Activated CD4-positive, alpha-beta T cell treated with anti-CD3 and anti-CD28 coated beads, Interleukin-2, amount 50 U/mL, for 24 hours (primary cell): ENCODE measurements at places on chromosomes 1 and 21.

GRCh38 chr21:34969423-34970166 lies 79.5 kb downstream of the RUNX1 start:
- DNase-seq = no peak

DNA sequence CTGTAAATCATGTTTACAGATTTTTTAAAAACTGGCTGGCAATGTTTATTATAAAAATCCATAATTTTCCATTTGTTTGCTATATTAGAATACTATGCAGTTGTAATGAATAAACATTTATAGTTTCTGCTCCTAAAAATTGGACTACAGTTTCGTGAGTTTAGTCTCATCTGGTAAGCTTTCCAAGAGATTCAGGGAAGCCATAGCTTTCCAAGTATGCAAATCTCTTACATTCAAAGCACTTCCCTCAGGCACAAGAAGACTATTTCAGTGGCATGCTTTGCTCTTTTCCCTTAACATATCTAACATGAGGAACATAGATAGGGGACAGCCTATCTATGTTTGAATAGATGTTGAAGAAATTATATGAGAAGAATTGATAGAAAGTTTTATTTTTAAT lies 77.2 kb downstream of the ADGRL2 start:
- DNase-seq = no peak

DNA sequence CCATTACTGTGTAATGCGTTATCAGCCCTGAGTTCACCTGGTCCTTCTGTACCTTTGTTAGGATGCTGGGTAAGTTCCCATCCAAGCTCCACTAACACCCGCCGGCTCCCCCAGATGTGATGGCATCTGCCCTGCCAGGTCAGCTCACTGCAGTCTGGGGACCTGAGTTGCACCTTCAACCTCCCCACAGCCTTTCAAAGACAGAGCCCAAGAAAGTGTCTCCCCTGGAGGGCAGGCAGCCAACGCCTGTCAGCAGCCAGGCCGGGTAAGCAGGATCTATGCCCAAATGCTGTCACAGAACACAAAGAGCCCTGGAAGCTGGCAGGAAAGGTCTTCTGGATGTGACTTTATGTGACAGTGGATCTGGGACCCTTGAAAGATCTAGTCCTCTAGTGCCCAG lies 13.7 kb downstream of the MRAP start:
- no peak for DNase-seq

DNA sequence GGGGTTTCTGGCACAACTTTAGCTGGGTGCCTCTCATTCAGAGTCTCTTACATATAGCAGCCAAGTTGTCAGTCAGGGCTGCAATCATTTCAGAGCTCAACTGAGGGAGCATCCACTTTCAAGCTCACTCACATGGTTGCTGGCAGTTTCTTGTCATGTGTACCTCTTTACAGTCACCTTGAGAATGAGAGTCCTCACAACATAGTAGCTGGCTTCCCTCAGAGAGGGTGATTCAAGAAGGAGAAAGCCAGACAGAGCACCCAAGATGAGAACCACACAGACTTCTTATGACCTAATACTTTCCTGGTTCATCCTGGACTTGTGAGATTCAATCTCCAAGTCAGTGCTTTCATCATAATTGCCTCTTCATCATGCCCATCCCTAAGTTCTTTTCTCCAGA lies 57.2 kb downstream of the DPT start:
- no peak for DNase-seq

DNA sequence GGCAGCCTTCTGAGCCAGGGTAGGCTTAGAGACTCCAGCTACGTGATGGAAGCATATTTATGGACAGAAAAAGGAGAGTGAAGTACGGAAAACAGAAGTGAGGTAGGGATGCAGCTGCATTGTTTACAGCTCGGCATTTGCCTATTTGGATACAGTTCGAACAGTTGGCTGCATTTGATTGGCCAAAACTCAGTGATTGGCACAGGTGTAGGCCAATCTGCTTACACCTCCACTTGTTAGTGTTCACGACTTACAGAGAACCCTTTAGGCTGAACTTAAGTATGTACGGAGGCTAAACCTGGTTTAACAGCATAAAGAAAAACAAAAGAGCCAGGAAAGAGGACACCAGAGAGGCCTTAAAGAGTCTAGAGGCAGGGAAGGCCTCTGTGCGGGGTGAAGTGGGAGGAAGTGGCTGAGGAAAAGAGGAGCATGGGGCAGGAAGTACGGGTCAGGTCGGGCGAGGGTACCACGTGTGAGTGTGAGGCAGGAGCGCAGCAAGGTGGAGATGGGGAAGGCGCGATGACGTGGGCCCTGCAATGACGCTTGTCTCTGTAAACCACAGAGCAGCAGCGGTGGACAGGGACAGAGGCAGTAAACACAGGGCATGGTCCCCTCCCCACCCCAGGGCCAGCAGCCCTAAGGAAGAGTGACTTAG lies 32.0 kb downstream of the RSPH1 start:
- DNase-seq = peak; percentile 43

DNA sequence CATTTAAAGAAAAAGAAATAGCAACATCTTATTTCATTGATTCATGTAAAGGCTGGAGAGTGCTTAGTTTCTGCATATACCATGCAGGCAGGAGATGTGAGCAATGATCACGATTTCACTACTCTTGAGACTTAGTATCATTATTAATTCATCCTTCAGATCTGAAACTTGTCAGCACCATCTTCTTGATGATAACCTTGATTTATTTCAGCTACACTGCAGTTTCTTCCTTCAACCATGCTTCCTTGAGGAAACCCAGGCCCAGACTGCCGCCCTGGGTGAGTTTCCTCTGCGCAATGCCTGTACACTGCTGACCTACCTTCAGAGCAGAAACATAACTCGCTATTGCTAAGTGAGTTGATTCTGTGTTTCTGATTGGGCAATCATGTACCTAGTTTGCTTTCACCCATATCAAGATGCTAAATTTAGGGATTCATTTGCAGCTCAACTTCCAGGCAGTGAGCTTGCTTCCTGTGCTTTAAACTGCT lies 13.5 kb upstream of the BCL10 start:
- DNase-seq = no peak

DNA sequence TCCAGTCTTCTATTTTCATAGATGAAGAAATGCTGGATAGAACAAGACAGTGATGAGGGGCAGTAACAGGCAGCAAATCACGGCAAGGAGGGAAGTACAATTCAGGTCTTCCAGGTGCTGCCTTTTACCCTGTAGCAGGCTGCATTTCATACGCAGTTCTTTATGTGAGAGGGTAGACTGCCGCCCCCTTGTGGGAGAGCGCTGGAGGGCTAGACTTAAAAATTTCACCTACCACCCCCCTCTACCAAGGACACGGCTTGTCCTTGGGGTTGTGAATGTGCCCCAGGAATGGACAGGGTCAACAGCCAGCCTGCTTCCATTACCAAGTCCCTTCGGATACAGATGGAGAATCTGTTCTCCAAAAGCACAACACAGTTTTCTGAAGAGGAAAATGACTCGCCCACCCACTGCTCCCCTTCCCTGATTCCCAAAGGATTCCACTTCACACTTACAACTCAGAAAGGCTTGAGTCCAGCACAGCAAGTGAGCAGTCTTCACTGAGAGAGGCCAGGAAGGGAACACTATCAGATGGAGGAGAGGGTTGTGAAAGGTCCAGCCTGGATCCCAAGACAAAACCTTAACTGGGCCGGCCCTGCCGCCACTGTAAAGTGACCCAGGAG lies 7.4 kb downstream of the WDR77 start:
- DNase-seq = peak; percentile 33

- no peak for DNase-seq
Measured at GRCh38 chr1:56516539-56517252, 62.7 kb downstream of the PLPP3 start.

GRCh38 chr1:95733031-95733430 lies 499.0 kb downstream of the RWDD3 start:
- DNase-seq = no peak

DNA sequence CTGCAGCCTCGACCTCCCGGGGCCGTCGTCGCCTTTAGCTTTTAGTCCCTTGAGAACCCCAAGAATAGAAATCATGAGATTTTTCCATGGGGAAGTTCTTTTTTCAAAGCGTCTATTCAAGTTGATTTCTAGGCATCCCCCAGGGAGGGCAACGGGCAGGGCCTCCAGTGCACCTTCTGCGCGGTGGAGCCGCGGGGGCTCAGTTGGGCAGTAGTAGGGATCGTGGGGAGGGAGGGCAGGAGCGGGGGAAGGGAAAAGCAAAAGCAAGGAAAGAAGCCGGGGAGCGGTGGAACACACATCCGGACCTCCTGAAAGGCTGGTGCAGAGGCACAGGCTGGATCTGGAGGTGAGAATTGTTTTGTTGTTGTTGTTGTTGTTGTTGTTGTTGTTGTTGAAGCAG lies 103.4 kb downstream of the PPIAL4G start:
- DNase-seq = no peak

DNA sequence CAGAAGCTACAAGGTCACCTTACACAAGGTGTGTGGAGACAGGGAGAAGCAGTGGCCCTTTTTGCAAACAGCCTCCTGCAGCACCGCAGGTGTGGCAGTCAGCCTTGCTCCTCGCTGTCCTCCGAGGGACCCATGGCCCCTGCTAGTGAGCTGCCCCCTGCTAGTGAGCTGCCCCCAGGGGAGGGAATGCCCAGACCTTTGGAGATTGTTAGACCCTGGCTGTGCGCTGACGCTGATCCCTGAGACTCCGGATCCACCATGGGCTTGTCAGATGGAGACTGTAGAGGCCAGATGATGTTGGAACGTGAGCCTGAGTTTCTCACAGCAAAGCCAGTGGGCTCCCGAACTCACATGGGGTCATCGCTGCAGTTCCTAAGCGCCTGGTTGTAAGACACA lies 172.2 kb downstream of the NPHP4 start:
- no peak for DNase-seq

GRCh38 chr1:195336812-195337211 lies 1271.4 kb downstream of the KCNT2 start:
- DNase-seq = no peak

- no peak for DNase-seq
Measured at GRCh38 chr1:233368106-233368788, 40.7 kb downstream of the MAP3K21 start.

DNA sequence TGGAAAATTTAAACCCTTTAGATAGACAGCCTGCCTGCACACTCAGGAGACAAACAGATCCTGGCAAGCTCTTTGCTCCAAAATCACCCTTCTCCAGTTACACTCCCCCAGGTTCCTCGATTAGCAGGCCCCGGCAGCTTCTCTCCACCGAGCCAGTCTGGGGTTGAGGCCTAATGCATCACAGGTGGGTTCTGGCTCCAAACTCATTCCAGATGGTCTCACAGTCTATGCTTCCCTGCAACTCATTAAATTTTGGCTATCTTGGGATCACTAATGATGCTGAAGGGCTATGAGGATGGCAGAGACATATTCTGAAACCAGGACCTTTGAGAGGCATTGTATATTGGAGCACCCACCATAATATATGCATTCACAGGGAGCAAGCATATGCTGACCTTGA lies 559.8 kb upstream of the USP24 start:
- DNase-seq = no peak

GRCh38 chr1:244237445-244237844 lies 186.4 kb downstream of the ZBTB18 start:
- DNase-seq = no peak

- no peak for DNase-seq
Measured at GRCh38 chr21:18384771-18385170, 18.8 kb downstream of the TMPRSS15 start.

GRCh38 chr1:206105464-206105995 lies 11.7 kb downstream of the AVPR1B start:
- DNase-seq = no peak

DNA sequence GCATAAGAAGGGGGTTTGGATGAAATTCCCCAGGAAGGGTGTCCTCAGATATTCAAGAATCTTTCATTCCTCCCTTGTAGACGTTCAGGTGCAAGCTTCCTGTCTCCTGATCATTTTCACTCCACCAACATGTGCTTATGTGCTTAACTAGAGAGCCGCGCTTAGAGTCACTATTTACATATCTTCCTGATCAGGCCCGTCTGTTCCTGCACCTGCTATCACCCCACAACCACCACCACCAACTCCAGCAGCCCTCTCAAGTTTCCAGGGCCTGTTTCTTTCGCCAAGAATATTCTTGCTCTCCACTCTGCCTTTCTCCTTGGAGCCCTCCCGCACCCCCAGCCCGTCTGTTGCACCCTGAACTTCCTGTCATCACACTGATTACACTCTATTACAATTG lies 113.4 kb downstream of the SPSB1 start:
- DNase-seq = no peak

DNA sequence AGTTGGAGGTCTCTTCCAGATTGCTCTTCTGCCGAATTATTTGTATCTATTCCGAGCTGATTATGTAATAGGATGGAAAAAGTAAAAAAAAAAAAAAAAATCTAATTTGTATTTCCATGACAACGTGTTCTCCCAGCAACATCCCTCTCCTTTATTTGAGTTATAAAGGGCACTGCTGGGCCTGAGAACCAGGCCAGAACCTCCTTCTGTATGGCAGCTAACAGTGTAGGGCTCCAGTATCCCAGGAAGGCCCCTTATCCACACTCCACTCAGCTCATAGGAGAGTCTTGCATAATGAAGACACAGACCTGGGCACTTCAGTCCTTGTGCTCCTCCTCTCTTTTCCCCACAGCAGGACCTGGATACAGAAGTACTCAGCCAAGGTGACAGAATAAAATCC lies 3.7 kb upstream of the IPO9 start:
- no peak for DNase-seq

- DNase-seq = no peak
Measured at GRCh38 chr1:86788300-86789206, 84.2 kb downstream of the SH3GLB1 start.
